Nucleus accumbens (tissue), 56 donors: ENCODE measurements at places on chromosomes 2 and 18.

DNA sequence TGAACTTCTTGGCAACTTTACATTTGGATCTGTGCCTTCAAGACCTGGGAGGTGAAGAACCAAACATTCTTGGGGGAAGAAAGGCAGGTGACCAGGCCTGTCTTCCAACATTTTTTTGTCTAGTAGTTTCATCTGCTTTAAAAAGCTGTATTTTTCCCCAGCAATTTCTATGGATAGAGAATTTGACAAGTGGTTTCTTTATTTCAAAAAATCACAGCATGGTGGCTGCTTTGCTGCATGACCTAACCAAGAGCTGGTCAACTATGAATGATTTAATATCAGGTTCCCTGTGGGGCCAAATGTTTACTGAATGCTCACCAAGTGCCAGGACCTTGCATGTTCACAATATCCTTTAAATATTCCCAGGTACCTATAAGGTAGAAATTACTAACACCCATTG lies 19.1 kb downstream of the LRP2 start:
- no peak for DNase-seq

GRCh38 chr2:32715981-32716380 lies 88.1 kb downstream of the TTC27 start:
- DNase-seq: no peak

DNA sequence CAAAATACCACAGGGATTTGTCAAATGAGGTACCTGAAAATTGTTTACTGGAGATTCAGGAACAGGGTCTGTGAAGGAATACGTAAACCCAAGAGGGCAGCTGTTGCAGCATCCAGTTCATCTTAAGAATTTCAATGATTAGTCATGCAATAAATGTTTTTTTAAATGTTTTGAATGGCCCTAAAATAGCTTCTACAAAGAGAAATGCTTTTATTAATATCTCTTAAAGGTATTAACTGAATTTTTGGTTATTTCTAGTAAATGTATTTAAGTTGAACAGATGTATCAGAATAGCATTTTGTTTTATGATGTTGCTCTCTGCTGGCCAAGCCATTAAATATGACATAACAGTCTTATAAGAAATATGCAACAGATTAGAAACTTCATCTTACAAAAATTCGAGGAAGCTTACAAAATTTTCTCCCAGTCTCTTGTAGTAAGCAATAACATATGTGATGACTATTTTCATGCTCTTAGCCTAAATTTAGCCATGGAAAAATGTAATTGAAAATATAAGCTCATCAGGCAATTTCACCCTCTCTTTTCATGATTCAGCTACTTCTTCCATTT lies 863.9 kb downstream of the SUCLG1 start:
- no peak for DNase-seq

- DNase-seq: no peak
Measured at GRCh38 chr2:241009601-241010530, 11.4 kb downstream of the SNED1 start.

DNA sequence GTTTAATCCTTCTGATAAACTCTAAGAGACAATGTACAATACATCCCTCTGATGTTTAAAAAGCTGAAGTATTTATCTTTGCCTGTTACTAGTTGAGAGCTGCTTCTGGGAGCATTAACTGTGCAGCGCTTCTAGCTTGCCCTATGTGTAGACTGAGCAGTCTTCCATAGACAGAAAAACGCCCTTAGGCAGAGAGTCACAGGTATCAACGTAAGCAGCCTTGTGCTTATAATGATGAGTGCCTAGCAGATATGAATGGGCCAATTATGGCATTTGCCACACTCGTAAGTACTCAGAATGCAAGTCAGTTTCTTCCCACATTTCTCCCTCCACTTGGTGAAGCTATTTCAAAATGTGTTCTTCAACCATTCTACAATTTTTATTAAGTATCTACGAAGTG lies 731.1 kb upstream of the SLC8A1 start:
- no peak for DNase-seq

GRCh38 chr2:58631986-58632385 lies 390.9 kb upstream of the FANCL start:
- no peak for DNase-seq

DNA sequence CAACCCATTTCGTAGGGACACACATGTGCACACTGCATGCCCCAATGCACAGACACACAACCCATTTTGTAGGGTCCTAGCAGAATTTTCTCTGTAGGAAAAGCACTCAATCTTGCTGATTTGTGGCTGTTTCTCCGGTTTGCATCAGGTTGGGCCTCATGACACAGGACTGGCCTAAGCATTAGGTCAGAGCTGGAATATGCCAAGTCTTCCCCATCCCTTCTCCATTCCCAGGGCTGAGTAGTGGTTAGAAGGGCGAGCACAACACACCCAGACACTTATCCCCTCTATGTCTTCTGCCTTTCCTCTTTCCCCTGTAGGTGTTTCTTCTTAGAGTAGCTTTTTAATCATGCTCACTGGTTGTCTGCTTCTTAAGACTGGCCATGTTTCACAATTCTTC lies 295.9 kb downstream of the SOX11 start:
- DNase-seq: no peak

DNA sequence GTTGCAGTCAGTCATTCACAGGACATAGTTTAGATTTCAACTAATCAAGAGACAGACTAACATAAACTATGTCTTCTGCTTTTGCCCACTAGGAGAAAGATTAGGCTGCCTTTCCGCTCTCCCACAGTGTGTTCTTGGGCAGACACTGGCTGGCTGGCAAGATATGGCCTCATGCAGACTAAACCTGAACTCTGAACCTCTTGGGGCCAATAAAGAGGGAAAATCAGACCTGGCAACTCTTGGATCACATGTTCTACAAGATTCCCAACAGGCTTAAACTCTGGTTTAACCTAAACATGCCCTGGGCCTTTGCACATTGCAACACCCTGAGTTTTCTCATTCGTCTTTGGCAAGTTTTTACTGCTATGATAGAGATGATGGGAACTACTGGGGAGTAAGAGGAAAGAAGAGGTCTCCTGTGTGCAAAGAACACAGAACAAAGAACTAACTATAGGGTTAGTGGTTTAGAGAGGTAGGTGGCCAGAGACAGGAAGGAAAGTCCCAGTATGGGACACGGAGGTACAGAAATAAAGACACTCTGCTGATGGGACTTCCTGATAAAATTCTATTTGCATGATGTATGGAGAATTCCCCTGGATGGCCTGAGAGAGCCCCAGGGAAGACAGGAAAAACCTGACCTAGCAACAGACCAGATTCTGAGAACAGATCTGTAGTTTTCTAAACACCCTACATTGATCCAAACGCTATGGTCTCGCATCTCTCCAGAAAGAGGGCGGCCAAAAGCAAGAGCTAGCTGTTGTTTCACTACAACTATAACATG lies 2.0 kb upstream of the ATRAID start:
- DNase-seq: no peak

DNA sequence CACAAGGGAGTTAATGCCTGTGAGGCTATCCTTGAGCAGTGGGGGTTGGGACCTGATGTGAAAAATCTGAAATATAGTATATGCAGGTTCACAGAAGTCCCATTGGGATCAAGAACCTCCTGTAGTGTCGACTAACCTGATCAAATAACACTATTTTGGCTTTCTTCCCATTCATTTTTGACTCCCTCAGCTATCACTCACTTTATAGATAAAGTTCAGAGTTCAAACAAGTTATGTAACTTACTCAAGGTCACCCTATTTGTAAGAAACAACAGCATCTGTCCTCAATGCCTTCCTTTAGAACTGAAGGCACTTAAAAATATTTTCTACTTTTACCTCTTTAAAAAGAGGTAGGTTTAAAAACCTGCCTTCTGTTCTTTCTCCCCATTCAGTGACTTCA lies 341.6 kb downstream of the DPP10 start:
- no peak for DNase-seq

- no peak for DNase-seq
Measured at GRCh38 chr2:205022841-205023240, 477.6 kb downstream of the PARD3B start.

- DNase-seq: no peak
Measured at GRCh38 chr2:217252181-217252580, 392.3 kb upstream of the TNP1 start.

- no peak for DNase-seq
Measured at GRCh38 chr2:150618245-150618895, 130.9 kb upstream of the RND3 start.

DNA sequence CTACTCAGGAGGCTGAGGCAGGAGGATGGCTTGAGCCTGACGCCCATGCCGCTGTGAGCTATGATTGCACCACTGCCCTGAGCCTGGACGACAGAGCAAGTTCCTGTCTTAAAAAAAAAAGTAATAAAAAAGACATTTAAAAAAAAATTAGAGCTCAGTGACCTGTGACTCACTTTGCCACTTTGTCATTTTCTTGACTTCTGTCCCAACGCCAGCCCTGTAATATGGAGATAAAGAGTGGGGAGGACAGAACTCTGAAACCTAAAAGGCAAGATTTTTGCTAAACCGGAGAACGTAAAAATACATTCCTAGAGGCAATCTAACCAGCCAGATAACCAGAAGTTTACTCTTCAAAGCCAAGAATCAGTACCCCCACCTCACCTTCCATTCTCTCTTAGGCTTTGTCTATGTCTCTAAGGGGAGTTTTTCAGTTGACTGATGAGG lies 49.0 kb downstream of the PRKRA start:
- DNase-seq: no peak

GRCh38 chr18:27713738-27714095 lies 463.2 kb downstream of the CDH2 start:
- no peak for DNase-seq

GRCh38 chr2:28623582-28624405 lies 127.8 kb upstream of the PPP1CB start:
- DNase-seq: no peak

GRCh38 chr2:26769089-26769761 lies 5.1 kb downstream of the SLC35F6 start:
- DNase-seq: peak; percentile 15

GRCh38 chr18:32478317-32478716 lies 7.6 kb upstream of the GAREM1 start:
- DNase-seq: no peak

DNA sequence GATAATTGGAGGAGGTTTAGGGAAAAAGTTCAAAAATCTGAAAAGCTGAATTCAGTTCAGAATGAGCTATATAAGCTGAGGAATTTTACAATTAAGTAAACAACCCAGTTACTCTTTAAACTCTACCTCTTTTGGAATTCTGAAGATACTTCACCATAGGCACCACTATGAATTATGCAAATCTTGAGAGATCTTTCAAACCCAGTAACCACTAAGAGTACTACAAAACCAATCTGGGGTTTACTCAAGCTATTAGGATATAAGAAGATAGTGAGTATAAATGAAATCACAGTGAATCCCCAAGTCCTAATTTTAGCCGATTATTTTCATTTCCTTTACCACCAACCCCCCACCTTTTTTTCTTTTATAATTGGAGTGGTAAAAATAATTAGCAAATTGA lies 6.0 kb upstream of the CTLA4 start:
- DNase-seq: no peak

DNA sequence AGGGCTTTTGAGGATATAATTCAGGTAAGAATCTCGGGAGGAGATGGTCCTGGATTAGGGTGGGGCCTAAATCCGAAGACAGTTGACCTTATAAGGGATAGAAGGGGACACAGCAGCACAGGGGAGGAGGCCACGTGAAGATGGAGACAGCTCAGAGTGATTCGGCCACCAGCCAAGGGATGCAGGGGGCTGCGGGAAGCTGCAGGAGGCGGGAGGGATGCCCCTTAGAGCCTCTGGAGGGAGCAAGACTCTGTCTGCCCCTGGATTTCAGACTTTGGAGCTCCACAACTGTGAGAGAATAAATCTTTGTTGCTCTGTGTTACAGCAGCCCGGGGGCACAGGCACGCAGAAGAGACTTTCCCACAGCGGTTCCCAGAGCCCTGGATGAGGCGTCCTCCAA lies 143.7 kb downstream of the ASB1 start:
- no peak for DNase-seq

DNA sequence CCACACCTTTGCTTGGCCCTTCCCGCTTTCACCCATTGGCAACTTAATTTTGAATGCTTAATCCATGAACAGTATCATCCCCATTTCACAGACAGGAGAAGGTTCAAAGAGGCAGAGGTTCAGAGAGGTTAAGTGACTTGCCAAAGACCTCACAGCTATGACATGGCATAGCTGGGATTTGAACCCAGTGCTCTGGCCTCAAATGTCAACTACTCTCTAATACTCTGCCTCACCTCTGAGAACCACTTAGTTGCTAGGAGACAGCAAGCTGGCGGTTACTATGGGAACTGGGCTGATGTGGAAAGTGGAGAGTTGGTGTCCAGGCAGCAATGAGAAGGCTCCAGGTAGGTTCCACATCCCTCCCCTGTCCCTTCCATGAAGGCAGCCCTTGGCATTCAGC lies 15.8 kb upstream of the PRSS56 start:
- DNase-seq: no peak

DNA sequence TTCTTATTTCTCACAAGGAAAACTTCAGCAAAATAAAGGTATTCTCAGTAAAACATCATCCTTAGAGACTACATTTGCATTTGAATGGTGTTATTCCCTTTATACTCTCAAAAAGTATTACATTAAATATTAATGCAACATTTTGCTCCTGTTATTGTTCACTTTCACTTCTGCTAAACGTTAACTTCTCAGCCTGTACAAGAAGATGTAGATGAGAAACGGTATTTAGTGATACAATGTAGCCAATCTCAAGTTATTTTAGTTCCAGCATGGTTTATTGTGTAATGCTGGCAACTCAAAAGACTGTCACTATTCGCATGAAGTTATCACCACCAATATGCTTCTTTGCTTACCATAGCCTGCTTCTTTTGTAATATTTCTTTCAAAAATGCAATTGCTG lies 514.1 kb downstream of the CPS1 start:
- no peak for DNase-seq

GRCh38 chr2:40353231-40353630 lies 98.7 kb downstream of the SLC8A1 start:
- no peak for DNase-seq

DNA sequence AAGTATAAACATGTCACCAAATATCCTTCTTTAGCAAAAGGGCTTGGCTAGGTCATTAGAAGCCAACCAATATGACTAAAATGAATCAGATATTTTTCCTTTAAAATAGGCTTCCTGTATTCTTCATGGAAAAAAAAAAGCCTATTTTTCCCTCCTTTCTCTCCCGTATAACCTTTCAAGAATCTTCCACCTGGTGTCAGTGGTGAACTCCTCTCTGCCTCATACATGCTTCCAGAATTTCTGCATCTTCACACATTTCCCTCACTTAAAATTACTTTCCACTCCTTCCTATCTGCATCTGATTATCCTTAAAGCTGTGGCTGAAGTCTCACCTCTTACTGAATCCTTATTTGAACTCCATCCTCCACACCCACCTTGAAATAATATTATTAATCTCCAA lies 116.9 kb upstream of the FANCL start:
- no peak for DNase-seq
